ENCODE measurements at places on chromosomes 3 and 15.

- peak; percentile 61 for DNase-seq
These were observed 251.1 kb downstream of the ULK4 start for GRCh38 chr3:41710646-41711388.

DNA sequence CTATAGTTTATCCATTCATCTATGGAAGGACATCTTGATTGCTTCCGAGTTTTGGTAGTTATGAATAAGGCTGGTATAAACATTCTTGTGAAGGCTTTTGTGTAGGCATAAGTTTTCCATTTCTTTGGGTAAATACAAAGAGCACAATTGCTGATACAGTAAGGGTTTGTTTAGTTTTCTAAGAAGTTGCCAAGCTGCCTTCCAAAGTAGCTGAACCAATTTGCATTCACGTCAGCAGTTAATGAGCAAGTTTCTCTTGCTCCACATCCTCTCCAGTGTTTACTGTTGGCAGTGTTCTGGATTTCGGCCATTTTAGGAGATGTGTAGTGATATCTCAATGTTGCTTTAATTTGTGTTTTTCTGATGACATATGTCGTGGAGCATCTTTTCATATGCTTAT is 34.2 kb downstream of the GABRA5 start:
- DNase-seq: no peak

GRCh38 chr3:179166561-179167201 is 18.5 kb downstream of the PIK3CA start:
- DNase-seq: no peak

- no peak for DNase-seq
These were observed 10.2 kb upstream of the PLXND1 start for GRCh38 chr3:129616713-129617112.

DNA sequence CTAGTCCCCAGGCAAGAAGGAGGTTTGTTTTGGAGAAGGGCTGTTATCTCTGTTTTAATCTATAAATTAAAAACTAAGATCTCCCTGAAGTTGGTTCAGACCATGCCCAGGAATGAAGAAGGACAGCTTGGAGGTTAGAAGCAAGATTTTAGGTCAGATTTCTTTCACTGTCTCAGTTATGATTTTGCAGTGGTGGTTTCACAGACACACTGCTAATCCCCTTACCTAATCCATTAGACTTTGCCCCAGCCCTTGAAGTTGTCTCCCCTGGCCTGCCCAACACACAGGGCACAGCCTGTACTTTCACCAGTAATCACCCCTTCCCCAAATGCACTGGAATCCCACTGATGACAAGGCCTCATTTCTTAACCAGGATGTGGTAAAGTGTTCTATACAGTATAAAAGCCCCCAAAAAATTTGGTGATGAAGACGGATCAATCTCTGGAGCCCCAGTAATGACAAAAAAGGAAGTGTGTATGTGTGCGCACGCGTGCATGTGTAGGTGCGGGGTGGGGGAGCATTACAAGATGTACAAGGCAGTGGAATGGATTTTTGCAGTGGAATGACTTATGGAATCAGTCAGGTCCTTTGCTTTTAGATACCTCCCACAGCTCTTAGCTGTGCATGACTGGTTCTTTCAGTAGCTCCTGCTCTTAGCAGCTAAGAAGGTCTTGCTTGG is 73.1 kb upstream of the TERB2 start:
- DNase-seq: no peak

DNA sequence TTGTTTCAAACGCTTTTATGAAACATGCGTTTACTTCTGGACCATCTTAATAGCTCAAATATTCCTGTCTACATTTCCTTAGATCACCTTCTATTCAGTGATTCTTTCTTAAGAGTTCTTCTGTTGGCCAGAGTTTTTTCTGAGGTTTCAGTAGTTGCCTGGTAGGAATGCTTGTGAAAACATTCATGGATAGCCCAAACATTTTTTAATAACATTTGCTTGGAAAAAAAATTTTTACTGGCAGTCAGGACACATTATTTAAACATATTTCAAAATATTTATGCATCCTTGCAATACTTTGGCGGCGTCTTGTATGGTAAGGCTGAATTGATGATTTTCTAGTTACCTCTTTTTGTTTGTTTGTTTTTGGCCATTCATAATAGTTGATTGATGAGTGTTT is 47.4 kb upstream of the ZBTB20 start:
- no peak for DNase-seq

GRCh38 chr15:31325595-31326155 is 960 bp upstream of the KLF13 start:
- DNase-seq: no peak

GRCh38 chr15:78069462-78070029 is 8.0 kb downstream of the TBC1D2B start:
- no peak for DNase-seq

DNA sequence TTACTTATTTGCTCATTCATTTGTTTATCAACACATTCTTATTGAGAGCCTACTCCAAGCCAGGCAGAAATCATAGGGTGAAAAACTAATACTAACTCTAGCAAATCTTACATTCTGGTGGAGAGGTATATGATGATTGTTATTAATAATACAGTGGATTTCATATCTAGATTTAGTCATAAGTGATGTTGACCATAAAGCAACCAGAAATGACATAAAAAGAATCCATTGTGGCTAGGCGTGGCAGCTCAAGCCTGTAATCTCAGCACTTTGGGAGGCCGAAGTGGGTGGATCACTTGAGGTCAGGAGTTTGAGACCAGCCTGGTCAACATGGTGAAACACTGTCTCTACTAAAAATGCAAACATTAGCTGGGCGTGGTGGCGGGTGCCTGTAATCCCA is 26.2 kb upstream of the IL20RB start:
- no peak for DNase-seq

- DNase-seq: no peak
These were observed 18.0 kb downstream of the FAM98B start for GRCh38 chr15:38471974-38472373.

DNA sequence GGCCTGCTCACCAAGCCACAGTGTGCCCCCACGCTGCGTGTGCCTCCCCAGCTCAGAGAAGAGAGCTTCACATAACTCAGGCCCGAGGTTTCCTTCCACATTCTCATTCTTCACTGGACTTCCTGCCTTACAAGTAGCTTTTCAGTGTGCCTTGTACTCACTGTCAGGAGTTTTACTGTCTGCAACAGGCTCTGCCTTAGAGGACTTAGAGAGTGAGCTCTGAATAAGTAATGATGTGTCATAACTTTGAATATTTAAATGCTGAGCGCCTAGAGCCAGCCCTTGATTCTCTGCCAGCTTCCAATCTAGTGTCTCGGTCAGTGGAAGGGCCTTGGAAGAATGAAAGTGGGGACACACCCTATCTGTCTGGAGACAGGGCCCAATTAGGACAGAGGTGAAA is 41.8 kb downstream of the ITGB5 start:
- peak; percentile 86 for DNase-seq

DNA sequence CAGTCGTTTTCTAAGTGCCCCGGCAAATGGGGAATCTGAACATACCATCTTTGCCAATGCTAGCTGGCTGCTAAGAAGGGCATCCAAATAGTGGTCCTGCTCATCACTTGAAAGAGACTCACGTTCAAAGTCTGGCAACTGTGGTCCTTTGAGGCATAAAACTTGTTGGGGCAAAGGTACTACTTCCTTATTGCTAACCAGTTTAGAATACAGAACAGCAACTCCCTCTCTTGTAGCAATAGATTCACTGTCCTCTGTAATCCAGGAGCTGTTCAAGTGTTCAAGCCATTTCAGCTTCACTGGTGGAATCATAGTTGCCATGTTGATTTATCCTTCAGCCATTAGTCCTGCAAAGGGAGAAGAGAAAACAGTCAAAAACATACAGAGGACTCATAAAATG is 58.4 kb downstream of the HERC1 start:
- DNase-seq: no peak

DNA sequence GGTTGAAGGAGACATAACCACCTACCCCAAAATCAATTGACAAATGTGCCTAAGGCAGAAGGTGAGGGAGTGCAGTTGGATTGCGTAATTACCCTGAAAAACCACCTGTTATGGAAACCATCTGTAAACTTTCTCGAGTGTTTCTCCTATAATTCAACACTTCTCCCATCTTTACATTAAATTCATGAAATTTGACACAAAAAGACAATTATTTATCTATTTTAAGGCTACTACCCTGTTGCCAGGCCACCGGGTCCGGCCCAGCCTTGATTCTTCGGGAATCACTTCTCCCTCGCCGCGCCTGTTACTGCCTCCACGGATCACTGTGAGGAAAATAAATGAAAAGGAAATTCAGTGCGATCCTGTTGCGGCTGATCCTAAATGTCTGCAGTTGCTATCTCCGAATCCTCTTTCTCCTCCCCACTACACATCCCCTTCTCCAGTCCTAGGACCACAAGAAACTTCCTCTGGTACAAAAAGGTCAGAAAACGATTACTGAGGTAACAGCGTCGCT is 646 bp downstream of the IQCB1 start:
- DNase-seq: no peak

DNA sequence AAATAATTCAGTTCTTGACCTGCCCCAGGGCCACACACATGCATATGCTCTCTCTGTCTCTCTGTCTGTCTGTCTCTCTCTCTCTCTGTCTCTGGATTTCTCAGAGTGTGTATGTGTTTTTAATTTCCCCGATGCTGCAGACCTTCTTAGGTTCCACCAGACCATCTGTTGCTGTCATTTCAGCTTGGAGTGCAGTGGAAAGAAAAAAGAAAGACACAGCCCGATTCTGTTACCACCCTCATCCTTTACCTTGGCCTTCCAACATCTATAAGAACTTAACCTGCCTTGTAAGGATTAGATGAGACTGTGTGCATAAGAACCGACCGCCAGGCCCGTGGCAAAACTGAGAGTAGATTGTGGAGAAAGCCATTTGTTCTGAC is 9.7 kb upstream of the PGPEP1L start:
- no peak for DNase-seq

DNA sequence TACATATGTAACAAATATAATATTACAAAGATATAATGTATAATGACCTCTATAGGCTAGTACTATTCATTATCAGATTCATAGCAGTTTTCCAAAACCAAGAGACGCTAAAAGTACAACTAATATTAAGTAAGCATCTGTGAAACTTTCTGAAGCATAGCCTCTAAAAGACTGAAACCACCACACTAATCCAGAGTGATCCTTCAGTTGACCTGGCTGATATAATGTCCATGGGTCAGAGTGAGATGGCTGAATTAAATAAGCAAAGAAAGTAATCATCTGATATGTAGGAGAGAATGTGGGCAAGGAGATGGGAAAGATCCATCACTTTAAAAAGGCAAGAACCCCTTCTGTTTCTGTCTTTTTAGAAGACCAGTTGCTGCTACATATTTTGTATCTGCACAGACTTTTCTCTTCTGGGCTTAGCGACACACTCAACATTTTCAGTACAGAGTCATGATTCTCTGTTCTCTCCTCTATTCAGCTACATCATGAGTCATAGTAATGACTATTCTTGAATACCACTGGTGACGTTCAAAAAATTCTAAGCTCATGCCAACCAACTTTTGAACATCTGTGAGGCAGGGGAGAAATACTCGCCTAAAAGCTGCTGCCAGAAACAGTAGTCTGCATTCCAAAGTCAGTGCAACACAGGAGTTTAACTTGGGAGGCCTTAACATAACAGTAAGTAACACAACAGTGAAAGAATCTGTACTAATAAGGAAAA is 149.6 kb downstream of the MAGI1 start:
- DNase-seq: peak; percentile 84

DNA sequence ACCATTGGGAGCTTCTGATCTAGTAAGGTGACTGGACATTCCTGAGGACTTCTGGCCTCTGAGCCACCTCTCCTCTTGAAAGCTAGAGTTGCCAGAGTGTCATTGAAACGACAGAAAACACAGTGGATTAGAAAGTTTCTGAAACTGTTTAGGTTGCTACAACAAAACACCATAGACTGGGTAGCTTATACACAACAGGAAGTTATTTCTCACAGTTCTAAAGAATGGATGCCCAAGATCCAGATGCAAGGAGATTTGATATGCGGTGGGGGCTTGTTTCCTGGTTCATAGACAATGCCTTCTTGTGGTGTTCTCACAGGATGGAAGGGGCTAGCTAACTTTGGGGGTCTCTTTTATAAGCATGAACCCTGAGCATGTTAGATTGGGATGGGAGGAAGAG is 43.3 kb upstream of the ZNF385D start:
- DNase-seq: no peak
